ENCODE measurements at places on chromosomes 7 and 10.

DNA sequence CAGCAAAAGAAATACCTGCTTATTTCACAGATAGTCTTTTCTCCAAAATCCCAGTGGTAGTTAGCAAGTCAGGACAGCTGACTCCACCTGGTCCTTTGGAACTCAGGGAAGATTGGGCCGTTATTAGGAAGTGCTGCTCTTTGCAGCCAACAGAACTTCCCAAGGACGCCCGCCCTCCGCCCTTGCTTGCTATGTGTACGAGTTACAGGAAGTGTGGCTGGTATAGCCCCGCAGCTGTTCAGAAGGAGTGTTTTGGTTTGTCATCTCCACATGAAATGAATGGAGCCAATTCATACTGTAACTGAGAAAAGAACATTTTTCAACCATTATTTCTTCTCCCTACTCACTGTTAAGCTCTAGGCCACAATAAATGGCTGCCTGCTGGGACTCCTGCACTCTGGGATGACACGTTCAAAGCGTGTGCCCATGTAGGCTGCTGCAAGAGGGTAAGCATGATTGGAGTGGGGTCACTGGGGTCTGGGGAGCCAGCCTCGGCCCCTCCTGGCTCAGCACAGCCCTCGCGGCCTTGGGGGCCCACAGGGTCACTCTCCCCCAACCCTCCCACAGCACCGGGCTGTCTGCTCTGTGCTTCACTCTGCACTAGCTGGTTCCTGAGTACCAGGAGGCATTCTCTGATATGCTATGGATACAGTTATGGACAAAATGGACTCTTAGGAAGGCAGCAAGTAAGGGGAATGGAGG, 244.0 kb downstream of the EBF3 start:
- DNase-seq: no peak

- DNase-seq: no peak
These were observed 352.3 kb downstream of the ELMO1 start for GRCh38 chr7:37096341-37096740.

- no peak for DNase-seq
These were observed 26.0 kb upstream of the WIPF3 start for GRCh38 chr7:29780346-29780745.

DNA sequence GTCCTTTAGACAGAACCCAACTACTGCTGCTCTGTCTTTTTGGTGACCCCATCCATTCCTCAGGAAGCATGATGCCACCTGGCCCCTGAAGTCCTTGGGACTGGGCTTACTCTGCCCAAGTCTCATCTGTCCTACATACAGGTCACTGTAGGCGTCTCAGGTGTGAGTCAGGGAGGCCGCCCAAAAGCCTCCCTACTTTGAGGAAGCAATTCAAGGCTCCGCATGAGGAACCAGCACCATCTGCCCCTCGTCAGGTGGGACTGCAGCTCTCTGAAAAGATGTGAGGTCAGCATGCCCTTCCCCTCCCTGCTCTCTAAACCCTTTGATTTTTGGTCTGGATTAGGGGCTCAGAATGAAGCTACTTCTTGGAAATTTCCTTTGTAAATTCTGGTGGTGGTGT, 354.8 kb downstream of the CXCL12 start:
- DNase-seq: no peak

DNA sequence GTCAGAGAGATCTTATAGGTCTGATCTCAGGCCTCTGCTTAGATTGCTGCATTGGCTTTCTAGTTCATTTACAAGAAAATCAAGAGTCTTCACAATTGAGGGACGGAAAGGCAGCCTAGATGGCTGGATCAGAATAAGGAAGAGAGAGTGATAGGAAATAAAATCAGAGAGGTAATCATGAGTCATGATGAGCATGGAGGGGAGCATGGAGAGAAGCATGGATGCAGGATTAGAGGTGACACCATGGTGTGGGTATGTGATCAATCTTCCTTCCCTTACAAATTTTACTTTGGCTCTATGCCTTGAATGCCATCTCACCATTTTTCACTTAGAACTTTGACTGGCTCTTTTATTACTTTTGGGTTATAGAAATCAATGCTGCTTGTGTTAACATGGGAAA, 1.4 kb downstream of the BCCIP start:
- DNase-seq: no peak

DNA sequence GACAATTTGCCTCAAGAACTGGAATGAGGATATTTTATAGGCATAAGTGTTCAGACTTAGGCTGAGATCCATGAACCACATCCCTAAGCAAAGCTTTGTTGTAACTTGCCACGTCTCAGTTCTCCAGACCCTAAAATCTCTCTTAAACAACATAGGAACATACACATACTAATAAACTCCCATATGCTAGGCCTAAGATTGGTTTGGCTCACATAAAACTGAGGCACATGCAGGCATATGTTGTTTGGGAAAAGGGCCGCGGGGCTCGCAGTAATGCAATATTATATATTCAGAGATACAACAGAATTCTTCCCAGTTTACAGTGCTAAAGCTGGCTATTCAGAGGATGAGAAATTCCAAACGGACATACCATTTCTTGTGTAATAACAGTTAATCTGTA, 61.0 kb downstream of the DOCK4 start:
- DNase-seq: no peak

- no peak for DNase-seq
These were observed 447.6 kb upstream of the NPVF start for GRCh38 chr7:25675789-25676474.

- DNase-seq: no peak
These were observed 31.0 kb upstream of the GPR26 start for GRCh38 chr10:123635131-123635530.

GRCh38 chr7:2386964-2387669, 16.3 kb upstream of the CHST12 start:
- no peak for DNase-seq

DNA sequence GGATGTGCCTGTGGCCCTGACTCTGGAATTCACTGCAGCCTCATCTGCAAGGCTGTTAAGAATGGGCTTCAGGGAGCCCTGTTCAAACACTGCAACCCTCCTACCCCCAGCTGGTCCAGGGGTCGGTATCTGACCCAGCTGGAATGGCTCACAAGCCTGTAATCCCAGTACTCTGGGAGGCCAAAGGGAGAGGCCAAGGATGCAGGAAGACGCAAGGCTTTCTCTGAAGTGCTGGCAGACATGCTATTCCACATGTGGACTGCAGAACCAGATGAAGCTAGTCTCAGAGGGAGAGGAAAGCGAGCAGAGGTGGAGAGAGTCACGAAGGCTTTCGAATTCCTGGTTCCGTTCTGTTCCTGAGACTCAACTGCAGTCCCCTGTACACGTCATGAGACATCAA, 45.0 kb downstream of the ESYT2 start:
- DNase-seq: no peak

DNA sequence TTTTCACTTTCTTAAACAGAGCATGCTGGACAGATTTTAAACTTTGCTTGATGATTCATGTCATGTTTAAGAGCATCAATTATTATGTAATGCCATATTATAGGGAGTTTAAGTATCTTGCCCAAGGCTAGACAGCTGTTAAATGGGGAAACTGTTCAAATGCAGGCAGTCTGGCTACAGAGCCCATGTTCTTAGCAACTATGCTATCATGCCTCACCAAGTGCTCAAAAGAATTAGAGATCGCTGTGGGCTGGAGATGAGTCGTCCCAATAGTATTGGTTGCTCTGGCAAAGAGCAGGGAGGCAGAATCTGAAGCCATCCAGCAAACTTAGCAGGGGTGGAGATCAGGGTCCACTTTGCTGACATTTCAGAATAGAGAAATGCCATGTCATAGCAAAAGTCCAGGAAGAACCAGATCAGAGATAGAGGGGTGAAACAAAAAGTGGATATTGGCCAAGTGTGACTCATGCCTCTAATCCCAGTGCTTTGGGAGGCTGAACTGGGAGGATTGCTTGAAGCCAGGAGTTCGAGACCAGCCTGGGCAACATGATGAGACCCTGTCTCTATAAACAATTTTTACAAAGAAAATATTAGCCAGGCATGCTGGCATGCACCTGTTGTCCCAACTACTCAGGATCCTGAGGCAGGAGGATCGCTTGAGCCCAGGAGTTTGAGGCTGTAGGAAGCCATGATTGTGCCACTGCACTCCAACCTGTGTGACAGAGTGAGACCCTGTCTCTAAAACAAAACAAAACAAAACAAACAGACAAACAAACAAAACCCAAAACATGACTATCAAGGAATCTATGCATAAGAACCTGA, 57.8 kb downstream of the BAMBI start:
- DNase-seq: no peak

DNA sequence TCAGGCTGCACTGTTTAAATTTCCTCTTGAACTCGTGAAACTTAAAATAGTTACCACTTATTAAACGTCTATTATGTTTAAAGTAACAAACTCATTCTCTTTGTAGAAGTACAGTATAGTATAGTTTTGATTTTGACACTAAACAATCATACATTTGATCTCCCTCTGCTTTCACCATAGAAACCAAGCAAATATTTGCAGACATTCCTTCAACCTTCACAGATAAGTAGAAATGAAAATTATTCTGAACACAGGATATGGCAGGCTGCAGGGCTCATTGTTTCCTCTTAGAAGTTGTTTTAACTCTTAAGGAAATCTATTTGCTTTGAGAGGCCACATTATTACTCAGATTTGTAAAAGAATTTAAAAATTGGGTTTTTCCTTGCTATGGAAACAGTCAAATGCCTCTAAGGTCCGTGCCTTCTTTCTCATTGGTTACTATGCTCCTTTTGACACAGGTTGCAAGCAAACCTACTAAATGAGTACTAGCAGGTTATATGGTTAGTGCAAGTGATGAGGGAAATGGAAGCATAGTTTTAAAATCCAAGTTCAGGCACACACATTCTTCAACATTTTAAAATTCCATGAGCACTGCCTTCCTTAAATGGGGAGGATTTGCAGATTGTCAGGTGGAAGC, 92.8 kb upstream of the FAM133B start:
- DNase-seq: no peak

- no peak for DNase-seq
These were observed 98.9 kb downstream of the SVIL start for GRCh38 chr10:29535778-29536453.

- no peak for DNase-seq
These were observed 97.8 kb downstream of the DIP2C start for GRCh38 chr10:591646-592045.

DNA sequence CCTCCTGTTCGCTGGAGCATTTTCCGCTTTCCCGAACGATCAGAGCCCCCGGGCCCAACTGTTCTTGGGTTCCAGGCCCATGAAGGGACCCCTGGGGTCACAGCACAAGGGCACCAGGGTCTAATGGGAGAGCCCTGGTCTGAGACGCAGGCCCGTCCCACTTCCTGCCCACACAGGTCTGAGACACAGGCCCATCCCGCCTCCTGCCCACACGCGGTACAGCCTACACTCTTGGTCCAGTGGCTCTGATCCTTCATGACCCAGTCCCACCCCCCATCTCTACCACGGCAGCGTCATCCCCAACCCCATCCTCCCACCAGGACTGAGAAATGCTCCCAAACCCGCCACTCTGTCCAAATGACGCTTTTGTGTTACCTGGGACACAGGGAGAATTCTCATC, 38.7 kb upstream of the SAMD8 start:
- DNase-seq: no peak

Data from hippocampal formation (tissue), 2 donors.